ENCODE measurements at places on chromosomes 16 and 17.

DNA sequence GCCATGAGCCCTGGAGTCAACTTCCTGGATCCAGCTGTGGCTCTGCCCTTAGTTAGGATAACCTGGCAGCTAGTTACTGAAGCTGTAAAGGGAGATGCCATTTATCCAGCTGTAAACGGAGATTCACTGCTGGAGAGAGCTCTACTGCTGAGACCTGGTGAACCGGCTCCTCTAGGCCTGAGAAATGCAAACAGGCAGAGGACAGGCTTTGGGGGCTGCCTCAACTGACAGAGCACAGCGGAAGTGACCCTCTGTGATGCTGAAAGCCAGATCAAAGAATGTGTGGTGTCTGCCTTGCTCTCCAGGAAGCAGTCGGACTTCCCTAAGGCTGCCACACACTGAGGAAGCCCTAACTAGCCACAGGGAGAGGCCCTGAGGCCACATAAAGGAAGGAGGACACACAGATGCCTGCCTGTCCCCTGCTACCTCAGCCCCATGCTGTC is 21.9 kb upstream of the GPRC5C start:
- no peak for DNase-seq

DNA sequence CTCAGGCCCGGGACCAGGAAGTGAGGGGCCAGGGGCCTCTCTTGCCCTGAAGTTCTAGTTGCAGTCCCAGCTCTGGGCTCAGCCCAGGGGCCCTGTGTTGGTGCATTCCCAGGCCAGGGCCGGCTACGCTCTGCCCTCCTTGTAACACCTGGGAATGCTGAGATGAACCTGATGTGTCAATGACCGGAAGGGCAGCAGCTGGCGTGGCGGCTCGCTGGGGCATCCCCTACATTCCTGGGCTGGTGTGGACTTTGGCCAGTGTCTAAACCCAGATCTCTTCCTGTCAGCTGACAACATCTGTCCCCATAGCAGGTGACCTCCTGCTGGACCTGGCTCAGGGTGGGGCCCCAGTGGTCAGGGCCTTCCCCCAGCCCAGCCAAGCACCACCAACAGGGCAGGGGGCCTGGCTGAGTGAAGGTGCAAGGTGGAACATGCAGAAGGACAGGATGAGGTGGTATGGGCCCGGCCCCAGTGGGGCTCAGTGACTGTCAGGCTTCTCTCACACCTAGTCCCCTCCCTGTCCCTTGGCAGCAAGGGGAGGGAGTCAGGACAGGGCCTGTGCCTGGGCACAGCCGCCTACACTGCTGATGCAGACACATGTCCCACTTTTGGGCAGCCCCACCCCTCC is 15.9 kb downstream of the FAM83G start:
- no peak for DNase-seq

GRCh38 chr16:68238029-68238345 is 2.1 kb upstream of the ESRP2 start:
- no peak for DNase-seq

GRCh38 chr17:34537445-34537844 is 41.9 kb upstream of the TMEM132E start:
- no peak for DNase-seq

GRCh38 chr16:65480281-65481091 is 358.6 kb upstream of the CDH11 start:
- no peak for DNase-seq

DNA sequence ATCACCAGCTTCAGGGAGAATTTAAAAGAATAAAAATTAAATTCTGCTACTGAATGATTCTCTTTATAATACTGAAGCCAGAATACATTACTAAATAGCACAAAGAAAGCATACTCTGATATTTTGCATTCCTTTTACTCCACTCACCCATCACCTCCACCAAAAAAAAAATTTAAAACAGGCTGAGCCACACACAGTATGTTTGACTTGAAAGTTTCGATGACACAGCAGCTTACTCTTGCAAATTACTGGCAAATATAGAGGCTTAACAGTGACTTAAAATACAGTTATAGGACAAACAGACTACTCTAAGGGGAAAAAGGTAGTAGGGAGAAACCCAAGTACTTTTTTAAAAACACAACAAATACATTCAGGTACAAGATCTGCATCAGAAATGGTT is 39.2 kb downstream of the GPATCH8 start:
- no peak for DNase-seq

DNA sequence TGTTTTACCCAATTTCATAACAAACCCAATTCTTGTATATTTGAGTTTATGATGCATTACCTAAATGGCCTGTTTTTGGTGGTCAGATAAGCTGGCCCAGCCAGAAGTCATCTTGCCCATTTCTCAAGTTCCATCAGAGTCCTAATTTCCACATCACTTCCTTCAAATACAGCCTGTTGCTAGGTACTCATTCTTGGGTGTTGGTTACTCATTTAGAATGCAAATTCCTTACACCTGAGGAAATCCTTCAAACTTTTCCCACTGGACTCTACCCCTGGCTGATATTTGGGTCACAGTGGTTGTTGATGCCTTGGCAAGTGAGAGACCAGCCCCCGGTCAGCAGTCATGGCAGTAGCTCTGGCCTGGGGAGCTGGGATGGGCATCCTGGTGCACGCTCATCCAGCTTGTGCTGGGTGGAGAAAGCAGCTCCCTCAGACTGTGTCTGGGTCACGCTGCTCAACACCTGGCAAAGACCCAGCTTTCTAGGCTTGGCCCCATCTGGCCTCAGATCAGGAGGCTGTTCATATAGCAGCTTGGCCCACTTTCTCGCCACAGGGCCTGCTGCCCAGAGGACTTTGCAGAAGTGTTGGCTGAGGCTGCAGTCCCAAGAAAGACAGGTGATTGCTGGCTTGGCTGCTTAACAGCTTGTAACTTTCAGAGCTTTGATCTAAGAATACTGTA is 25.8 kb downstream of the WSB1 start:
- DNase-seq = no peak

DNA sequence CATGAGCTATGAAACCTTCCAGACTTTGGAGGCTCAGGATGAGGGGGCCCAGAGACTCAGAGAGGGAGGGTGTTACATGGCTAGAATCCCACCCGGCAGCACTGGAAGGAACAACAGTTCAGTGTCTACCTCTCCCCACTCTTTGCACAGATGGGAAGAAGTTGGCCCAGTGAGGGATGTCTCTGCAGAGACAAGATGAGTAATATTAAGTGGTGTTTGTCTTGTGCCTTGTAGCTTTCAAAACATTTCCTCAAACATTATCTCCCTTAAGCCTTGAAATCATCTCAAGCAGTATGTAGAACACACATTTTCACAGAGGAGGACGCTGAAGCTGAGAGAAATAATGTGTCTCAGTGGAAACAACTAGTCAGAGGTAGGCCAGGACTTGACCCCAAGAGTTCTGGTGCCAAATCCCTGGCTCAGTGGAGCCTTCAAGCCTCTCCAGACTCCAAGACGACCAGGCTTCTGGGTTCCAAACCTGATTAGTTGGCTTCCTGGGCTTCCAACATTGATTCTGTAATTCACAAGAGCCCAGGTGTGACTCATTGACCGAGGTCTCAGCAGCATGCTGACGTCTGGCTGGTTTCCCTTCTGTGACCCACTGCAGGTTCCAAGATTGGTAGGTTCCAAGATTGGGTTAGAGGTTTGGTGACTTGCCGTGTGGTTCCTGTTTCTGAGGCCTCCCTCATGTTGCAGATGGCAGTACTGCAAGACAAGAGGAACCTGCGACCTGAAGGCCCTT is 7.4 kb downstream of the RNF112 start:
- no peak for DNase-seq

GRCh38 chr17:17109256-17109655 is 67.0 kb downstream of the MPRIP start:
- no peak for DNase-seq

DNA sequence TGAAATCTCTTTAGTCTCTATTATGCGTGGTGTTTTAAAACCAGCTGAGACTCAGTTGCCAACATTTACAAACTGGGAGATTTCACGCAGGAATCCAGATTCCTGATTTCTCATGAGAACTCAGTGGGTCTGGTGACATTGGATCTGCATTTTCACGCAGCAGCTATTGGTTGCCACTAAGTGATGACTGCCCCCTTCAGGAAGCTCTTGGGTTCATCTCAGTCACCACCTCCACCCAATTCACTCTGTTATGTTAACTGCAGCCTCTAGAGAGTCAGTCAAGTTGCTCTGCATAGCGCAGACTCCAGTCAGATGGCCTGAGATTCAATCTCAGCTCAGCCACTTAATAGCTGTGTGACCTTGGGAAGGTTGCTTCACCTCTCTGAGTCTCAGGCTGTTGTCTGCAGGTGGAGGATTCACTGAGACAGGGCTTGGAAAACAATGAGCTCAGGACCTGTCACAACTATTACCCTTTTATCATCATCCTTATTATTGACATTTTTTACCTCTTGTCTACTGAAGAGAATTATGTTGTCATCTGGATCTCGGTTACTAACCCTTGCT is 6.4 kb downstream of the SHISA9 start:
- DNase-seq = no peak

Data from naive thymus-derived CD8-positive, alpha-beta T cell (primary cell).